ENCODE measurements at places on chromosomes 5 and 9.

DNA sequence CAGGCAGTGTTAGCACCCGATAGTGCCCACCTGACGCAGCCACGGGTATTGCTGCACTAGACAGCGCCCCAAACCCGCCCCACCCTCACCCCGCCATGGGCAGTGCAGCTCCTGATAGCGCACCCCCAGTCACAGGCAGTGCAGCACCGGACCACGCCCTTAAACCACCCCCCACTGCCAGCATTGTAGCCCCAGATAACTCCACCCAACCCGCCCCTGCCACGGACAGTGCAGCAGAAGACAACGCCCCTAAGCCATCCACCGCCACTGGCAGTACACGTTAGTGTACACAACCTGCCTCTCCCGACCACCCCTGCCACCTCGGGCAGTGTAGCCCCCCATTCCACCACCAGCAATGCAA, 825 bp upstream of the PCAT7 start:
- no peak for DNase-seq

DNA sequence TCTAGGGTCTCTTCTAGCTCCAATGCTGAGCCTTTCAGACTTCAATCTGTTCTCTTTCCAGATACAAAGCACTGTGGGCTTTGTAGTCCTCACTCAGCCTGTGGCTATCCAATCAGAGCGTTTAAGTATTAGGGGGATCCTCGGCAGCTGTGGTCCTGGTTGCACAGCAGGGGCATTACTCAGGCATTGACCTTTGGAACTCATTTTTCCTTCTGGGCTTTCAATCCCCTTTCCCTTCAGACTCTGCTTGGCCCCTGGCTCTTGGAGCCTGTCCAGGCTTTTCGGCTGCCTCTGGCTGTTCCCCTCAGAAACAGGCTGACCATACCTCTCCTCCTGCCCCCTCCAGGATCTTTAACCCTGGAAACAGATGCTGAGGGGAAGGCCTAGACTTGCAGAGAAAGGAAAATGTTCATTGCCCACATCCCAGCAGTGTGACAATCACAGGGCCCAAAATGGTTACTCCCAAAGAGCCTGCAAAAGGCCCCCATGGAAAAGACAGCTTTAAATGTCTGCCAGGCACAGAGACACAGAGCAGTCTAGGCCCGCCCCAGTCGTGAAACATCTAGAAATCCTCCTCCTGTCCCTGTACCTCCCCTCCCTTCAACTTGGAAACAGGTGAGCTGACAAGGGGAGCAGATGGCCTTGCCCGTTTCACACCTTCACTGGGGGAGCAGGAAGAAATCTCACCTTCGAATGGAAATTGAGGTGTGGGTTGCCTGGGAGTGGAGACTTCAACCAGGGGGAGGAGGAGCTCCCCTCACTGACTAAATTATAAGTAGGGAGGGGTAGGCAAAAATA, 13.7 kb downstream of the C1QTNF2 start:
- DNase-seq: no peak

DNA sequence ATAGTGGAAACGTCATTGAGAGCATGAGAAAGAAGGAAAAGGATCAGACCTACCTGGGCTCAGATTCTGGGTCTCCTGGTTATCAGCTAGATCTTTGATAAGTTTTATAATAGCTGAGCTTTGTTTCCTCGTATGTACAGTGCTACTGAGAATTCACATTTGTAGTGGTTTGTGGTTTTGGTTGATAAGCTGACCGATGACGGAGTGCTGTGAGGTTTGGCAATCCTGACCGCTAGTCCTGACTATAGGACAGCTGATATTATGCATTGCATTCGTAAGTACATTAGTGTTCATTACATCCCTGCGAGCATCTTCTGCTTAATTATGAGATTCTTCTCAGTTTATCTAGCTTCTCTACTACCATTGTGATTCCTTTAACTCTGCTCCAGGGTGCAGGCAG, 190.7 kb upstream of the SLC27A6 start:
- DNase-seq: no peak

DNA sequence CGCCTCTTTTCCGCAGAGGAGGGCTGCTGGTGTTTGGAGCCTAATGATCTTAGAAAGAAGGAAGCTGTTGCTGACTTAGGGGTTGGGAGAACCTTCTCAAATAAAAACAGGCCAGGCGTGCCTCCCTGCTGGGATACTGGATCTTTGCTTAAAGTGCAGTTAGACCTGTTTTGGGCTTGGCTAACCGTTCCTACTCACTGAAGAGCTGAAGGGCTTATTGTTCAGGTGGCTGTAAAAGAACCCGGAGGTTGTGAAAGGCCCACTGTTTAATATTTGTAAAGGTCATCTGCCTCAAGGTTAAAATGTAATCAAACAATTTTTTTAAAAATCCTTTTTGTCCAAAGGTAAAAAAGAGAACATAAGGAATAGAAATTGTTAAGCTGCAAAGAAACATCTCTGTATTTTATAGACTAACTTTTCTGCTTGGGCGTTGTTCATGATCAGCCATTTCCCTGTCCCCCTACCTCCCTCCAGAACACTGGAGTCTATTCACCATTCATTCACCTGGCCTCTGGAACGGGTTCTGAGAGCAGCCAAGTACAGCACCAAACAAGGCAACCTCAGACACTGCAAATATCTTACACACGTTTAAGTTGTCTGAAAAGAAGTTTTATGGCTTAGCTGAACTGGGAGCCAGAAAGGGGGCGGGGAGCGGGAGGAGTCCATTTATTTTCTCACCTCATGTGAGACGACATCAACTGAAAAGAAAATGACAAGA, 18.6 kb upstream of the MTMR12 start:
- no peak for DNase-seq

DNA sequence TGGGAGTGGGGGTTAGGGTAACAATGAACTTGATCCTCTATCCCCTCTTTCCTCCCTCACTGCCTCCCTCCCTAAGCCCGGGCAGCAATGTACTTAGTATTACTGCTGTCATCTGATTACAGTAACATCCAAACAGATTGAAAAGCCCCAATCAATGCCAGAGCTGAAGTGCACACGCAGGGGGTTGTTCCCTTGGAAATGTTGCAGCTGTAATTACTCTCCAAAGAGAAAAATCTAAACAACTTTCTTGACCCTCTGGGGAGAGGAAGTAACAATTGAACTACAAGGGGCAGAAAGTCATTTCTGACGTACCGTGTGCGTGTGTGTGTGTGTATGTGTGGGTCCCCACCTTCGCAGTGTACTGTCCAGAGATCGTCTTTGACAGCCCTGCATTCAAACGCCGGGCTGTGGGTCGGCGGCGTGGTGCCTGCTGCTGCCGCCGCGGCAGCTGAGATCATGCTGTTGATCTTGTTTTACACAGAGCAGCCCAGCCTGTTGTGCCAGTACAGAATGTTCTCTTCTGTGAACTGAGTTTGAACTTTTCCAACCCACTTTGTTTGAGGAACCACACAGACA, 66.0 kb upstream of the KLF9 start:
- DNase-seq: no peak

- no peak for DNase-seq
These were observed 55.1 kb downstream of the IRF1 start for GRCh38 chr5:132435447-132435846.

DNA sequence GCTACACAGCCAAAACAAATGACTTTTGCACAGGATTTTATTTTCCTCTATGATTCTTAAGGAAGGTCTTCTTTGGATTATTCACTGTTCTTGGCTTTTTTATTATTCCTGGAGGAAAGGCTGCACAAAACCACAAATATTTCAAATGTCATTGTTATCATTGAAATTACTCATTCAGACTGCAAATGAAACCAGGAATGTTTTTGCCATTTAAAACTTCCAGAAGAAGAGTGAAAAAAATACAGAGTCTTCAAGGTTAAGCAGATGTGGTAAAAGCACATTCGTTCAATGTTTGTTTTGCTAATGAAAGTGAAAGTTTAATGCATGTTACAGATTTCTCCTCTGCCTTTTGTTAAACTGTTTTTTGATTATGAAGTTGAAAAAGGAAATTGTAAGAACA, 238.2 kb downstream of the TLE4 start:
- DNase-seq: no peak

GRCh38 chr5:96714450-96714849, 52.3 kb downstream of the CAST start:
- DNase-seq: no peak

DNA sequence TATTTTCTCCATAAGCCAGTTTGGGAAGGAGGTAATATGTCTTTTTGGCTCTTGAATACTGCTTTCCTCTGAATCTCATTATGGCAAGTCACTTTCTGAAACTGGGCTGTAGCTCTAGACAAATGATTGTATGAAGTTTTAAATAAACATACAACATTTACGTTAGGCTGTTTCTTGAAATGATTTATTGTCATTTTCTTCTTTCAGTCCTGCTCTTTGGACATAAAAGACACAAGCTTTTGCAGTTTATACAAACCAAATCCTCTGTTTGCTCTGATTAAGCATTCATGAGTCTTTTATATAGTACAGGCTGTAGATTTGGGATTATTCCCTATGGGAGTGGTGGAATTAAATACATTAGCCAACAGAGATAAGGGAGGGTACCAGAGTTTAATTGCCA, 139.7 kb downstream of the CEP120 start:
- DNase-seq: no peak

- no peak for DNase-seq
These were observed 5.6 kb upstream of the ABLIM3 start for GRCh38 chr5:149135536-149136201.

- no peak for DNase-seq
These were observed 38.2 kb downstream of the PTBP3 start for GRCh38 chr9:112295174-112295573.

- no peak for DNase-seq
These were observed 19.5 kb upstream of the SERINC5 start for GRCh38 chr5:80275347-80275746.

DNA sequence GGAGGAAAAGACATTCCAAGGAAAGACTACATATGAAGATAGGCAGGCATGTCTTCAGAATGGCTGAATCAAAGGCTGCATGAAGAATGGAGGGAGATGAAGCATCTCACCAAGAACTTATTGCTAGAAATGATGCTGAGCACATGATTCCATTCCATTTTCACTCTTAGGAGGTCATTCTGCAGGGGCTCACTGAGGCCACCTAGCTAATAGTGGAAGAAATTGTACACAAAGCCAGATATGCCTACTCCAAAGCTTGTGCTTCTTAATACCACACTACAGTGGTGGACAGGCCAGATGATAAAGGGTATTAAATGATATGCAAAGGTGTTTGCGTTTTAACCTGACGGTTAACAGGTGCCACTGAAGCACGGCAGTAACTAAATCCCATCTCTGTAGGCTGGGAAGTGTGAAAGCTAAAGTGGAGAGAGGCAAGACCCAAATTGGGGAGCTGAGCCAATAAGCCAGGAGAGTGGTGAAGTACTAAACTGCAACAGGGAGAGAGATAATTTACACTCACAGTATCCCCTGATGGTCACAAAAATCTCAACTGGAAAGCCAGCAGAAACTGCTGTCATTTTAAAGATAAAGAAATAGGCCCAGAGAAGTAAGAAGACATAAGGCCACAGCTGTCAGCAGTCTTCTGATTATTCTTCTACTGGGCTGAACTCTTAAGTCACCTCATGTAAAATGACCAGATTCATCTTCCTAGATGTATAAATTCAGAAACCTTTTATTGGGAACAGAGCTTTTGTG, 14.6 kb downstream of the NDUFA8 start:
- no peak for DNase-seq

DNA sequence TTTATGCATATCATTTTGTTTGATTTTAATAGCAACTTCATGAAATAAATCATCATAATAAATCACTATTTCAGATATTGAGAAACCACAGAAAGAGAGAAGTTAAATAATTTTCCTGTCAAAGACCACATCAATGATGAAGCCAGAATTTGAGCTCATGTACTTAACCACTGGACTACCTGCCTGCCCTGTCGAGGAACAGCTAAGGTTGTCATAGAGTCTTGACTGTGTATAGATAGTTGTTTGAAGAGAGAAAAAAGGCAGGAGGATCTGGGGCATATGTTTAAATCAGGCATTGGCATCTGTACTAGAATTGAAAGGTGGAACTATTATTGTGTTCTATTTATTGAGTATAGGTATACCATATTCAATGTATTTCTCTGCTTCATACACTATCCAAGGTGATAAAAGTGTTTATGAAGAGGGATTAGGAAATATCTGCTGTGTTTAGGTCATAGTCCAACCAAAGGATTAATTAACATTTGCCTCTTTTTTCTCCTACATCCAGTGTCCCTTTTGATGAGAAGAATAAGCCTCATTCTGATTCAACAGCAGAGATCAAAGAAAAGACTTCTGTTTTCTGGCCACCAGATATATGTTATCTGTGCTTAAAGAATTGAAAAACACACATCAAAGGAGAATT, 37.3 kb upstream of the CDKN2B start:
- DNase-seq: no peak

DNA sequence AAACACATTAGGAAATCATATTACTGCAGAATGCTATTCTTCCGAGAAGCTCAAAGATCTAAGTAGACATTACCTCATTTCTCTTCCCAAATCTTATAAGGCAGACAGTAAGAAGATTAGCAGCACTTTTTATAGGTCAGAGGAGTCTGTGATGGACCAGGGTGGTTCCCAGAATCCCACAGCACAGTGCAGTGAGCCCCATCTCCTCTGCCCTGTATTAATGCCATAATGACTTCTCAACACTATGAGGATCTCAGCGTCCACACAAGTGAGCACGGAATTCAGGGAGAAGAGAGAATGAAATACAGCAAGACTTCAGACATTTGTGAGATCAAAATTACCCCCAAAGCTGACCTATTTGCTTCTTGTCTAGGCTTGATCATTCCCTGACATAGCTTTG, 49.9 kb downstream of the PRUNE2 start:
- no peak for DNase-seq

GRCh38 chr9:13414349-13414748, 134.9 kb upstream of the MPDZ start:
- DNase-seq: no peak

All from stimulated activated CD8-positive, alpha-beta memory T cell treated with anti-CD3 and anti-CD28 coated beads, Interleukin-7, amount 100 ng/mL, for 1 hour (primary cell).